ENCODE measurements at places on chromosomes 5 and 9.

DNA sequence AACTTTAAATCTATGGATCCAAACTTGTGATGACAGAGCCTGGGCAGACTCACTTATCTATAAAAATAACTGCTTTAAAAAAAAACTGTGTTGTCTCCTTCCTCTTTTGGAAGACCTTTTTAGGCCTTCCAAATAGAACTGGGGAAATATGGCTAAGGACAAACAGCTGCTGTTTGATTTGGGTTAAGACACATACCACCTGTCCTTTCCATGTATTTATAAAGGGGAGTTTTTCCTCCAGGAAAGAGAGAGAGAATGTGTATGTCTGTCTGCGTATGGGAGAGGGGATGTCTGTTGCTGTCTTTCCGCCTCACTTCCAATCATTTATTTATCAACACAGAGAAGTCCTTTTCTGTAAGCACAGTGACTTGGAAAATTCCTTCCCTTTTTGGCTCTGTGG, 2.8 kb downstream of the ARHGEF37 start:
- DNase-seq = no peak

- no peak for DNase-seq
Observed at GRCh38 chr5:59040804-59041201, 457.9 kb downstream of the RAB3C start.

DNA sequence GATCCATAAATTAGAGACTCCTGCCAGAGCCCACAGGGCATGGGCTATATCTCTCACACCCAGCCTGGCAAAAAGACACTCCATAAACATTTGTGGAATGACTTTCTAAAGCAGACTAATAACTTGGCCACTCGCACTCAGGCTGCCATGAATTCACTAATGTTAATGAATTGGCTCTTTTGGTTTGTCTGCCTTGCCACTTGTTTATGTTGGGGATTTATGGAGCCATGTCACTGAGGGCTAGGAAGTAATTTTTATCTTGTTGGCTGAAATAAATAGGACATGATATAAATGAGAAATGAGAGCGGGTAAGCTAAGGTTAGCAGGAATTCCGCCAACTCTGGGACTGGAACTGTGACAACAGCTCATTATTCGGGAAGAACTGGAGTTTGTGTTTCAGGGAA, 55.2 kb downstream of the DROSHA start:
- no peak for DNase-seq

- DNase-seq = no peak
Observed at GRCh38 chr9:85223506-85224125, 518.1 kb downstream of the AGTPBP1 start.

GRCh38 chr5:177469750-177470525, 3.5 kb downstream of the DBN1 start:
- no peak for DNase-seq

DNA sequence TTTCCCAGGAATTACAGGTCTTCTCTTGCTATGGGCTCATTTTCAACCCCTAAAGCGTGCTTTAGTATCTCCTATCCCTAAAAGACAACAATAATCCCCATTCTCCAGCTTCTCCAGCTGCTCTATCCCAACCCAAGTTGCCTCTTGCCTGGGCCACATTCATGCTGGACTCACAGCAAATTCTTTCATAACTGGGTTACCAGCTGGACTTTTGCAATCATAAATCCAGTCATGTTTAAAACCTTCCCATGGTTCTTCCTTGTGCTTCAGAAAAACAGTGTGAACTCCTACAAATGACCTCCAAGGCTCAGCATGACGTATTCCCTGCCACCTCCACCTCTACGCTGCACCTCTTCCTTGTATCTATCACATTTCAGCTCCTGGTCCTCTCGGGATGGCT, 346.9 kb downstream of the GADD45G start:
- no peak for DNase-seq

GRCh38 chr5:68406767-68407241, 191.2 kb downstream of the PIK3R1 start:
- no peak for DNase-seq

GRCh38 chr5:113794981-113795380, 281.5 kb downstream of the YTHDC2 start:
- no peak for DNase-seq

DNA sequence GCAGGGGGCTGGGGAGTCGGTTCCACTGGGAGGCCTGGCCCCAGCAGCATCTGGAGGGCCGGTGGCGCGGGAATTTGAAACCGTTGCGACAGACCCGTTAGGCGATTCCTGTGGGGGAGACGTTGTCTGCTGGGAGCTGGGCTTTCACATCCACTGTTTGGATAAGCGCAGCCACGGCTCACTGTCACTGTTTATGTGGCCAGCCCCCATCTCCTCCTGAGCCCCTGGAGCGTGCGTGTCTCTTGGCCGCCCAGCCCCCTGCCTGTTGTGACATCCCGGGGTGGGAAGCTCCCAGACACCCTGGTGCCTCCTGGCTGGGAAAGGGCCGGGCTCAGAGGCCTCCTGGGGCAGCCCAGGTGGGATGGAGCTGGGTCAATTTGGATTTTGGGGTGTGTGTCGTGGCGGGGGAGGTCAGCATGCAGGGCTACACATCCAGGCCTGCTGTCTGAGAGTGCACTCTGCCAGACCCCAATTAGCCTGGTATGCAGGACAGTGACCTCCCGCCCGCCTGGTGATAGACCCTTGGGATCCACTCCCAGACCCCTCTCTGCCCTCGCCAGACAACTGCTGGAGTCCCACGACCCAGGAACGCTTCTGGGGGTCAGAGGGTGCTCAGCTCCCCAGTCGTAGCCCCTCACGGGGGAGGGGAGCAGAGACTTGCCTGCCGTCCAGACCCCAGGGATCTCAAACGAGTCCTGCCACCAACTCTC, 62.0 kb upstream of the RNU6ATAC start:
- DNase-seq = no peak

GRCh38 chr5:143350751-143351602, 52.5 kb downstream of the NR3C1 start:
- DNase-seq = no peak

- no peak for DNase-seq
Observed at GRCh38 chr9:122392714-122393113, 21.9 kb downstream of the PTGS1 start.

GRCh38 chr9:125538092-125538473, 168.9 kb downstream of the MAPKAP1 start:
- DNase-seq = no peak

GRCh38 chr5:134576386-134577021, 51.0 kb downstream of the JADE2 start:
- no peak for DNase-seq

GRCh38 chr5:20636686-20637085, 648.7 kb upstream of the CDH18 start:
- no peak for DNase-seq

GRCh38 chr5:43592363-43592762, 10.6 kb upstream of the NNT start:
- no peak for DNase-seq

DNA sequence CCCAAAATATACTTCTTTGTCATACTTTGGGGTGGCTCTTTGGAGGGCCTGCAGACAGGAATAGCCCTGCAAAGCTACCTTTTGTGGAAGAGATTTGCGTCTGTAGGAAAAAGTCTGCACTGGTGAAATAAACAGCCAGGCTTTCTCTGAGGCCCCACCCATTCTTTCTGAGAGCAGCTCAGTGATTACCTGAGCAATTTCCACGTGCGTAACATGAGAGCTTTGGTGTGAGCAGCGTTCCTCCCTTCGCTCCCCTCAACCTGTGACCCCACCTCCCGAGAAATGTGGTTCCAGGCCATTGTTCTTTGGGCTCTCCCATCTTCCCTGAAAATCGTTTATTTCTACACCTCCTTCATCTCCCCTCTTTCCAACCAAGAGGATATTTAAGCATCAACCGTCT, 23.8 kb upstream of the FBP1 start:
- DNase-seq = no peak

DNA sequence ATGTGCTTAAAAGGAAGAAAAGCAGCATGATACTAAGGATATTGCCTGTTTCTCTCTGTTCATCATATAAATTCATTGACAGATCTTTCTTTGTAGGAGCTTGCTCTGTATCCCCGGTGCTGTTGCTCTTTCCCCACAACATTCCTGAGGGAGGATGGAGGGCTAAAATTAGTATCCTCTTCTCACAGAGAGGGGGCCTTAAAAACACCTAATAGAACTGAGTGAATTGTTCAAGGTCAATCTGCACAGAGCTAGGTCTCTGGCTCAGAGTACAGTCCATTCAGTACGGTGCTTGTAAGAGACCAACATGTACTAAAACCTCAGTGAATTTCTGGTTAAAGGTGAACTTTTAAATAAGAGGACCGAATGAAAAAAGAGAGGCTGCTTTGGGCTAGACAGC, 88.7 kb downstream of the PALM2AKAP2 start:
- DNase-seq = no peak

DNA sequence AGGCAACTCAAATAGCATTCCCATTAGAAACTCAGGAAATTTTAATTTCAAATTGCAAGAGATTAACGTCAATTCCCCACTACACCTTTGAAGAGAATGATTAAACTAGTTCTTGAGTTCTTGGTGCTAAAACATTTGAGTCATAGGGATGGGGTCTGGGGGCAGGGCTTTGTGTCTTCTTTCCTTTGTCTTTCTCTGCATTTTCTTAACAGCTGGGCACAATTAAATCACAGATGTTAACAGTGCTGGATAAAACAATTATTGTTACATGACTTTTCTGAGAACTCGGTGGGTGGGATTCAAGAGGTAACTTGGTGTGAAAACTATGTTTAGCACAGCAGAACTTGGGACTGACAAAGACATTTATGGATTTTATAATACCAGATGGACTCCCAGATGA, 351.9 kb upstream of the TNC start:
- no peak for DNase-seq

DNA sequence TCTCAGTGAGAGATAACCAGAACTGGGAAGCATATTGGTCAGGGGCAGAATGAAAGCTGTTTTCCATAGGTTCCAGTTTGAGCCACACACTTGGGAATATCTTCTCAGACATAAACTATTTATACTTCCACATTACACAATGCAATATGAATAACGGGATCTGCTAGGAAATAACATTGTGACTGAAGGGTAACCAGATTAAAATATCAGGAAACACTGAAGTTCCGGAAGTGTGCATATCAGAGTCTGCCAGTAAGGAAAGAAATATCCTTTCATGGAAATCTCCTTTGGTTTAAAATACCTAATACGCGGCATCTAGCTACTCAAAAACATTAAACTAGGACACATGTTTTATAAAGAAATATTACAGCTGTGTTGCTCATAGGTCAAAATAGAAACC, 56.3 kb downstream of the ST8SIA4 start:
- no peak for DNase-seq
